ENCODE measurements at places on chromosomes 2 and 18.

GRCh38 chr2:152930501-152930900 lies 212.1 kb downstream of the ARL6IP6 start:
- DNase-seq = no peak

GRCh38 chr18:13439461-13439860 lies 220.9 kb downstream of the LDLRAD4 start:
- no peak for DNase-seq

DNA sequence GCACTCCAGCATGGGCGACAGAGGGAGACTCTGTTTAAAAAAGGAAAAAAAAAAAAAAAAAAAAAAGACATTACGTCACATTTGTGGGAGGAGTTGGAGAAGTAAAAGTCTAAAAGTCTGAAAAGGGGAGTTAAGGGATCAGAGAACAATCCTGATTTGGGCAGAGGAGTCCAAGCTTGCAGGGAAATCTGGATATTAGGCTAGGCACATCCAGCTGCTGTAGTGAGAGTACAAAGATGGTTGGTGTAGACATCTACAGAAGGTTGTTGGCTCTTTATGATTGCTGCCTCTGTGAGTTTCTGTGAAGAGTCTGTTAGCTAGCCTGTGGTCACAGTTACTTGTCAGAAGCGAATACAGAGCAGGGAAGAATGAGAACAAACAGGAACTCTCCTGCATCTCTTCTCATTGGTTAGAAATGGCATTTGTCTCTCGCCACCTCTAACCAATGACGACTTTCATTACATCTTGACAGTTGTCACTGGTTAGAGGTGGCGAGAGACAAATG lies 3.3 kb upstream of the OSBPL6 start:
- no peak for DNase-seq

DNA sequence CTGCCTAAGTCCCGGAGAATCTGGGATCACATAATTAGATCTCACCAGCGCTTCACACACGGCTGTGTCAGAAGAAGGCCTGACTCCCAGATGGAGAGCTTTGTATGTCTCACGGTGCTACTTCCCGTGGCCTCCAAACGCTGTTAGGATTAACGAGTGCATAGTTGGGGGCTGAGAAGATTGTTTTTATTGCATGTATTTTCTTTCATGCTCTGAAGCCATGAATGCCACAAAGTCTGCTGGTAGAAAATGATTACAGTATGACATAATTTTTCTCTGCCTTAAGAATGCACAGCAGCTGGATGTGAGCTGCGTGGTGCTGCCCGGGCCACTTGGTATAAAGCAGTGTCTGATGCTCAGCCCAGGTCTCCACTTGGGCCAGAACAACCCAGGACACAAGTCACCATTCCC lies 166.5 kb downstream of the SEPTIN10 start:
- DNase-seq = peak; percentile 44

DNA sequence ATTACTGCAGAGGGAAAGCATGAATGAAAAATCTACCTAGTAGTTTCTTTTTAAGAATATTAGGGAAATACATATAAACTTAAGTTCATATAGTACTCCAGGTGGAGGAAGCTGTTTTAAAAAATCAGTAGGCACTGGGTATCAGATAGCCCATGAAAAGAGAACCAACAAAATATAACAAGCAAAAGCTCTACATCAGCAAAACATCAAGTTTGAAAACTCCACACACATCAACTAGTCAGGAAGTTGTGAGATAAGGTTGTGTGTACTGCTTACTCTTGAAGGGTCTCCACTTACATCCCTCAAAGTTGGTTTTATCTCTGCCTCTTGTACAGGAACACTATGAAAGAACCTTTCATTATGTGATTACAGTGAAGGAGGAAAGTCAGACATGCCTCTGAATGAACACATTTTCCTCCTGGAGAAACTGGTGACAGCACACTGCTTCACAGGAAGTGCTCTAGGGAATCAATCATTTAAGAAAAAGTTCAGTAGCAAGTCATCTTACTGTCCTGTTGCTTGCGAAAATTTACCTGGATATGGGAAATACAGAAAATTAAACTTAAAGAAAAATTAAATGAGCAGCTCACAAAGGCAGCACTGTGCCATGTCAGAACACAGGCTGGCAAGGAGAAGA lies 57.7 kb downstream of the THADA start:
- DNase-seq = no peak

- DNase-seq = no peak
These were observed 355.0 kb upstream of the CHST9 start for GRCh38 chr18:27540111-27540510.

DNA sequence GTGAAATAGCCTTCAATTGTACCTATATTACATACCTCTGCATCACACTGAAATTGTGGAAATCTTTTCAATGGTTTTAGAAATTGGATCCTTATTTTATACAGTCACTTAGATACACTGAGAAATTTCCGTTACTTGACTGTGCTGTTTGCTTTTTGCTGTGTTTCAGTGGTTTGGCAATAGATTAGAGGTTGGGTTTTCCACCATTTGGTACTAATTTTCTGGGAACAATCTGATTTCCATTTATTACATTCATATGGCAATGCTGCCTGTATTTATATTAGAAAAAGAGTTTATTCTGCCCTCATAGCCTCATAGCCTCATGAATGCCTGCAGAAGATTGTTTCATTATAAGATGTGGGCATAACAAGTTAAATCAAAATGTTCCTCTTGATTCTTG lies 285.0 kb downstream of the GULP1 start:
- no peak for DNase-seq

DNA sequence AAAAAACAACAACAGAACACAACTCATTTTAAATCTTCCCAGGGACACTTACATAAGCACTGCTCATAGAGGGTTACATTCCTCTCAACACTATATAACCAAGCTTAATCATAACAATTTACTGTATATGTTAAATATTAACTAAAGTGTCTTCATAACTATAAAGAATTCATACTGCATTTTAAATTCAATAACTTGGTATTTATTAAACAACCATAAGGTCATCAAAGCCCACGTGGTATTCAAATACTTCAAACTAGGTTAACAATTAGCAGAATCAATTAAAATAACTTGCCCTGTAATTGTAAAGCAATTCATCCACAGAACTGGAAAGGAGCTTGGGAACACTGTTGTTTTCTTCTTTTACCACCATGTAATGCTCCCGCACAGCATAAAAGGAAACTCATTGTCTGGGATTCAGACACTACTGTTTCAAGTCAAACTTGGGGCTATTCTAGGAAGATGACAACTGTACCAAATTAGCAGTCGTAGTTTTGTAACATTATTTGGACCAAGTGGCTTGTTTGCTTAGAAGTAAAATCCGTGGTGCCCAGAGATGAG lies 10.4 kb downstream of the GAREM1 start:
- DNase-seq = no peak
